ENCODE measurements at places on chromosomes 6 and 20.
A peak's percentile ranks its signal among the peaks of the same experiment; 100 is the strongest.

GRCh38 chr20:52131048-52131643 is 60.4 kb downstream of the ZFP64 start:
- DNase-seq: no peak

GRCh38 chr6:10014557-10014956 is 400.3 kb downstream of the TFAP2A start:
- no peak for DNase-seq

DNA sequence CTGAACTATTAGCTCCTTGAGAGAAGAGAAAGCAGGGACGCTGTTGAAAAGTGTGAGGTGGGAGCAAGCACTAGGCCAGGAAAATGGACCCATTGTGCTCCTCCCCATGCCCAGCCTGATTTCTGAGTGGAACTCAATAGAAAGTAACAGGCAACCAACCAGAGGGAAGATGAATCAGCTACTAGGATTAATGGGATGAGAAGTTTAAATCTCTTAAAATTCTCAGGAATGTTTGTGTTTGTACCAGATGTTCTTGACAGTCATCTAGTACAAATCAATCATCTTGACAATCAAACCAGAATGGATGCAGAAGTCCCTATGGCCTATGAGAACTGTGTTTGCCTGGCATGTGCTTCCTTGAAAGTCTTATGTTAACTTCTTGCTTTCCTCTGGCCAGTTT is 48.9 kb downstream of the HDDC2 start:
- no peak for DNase-seq

GRCh38 chr6:119076576-119077390 is 1.7 kb downstream of the FAM184A start:
- no peak for DNase-seq

DNA sequence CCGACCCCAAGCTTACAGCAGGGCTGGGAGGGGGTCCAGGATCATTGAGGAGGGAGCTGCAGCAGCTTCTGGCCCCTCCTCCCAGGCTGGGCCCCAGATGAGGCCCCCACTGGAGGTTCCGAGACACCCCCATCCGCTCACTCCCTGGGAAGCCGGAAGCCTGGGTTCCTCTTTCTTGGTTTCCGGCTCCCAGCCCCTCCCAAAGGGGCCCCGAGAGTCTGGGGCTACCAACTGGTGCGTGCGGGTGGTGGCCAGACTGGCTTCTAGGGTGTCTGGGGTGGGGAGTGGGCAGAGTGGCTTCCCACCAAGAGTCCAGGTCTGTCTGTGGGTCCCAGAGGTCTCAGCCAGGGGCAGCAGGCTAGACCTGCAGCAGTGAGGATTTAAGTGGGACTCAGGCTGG is 2.2 kb downstream of the RGS19 start:
- peak; percentile 66 for DNase-seq

GRCh38 chr6:72580281-72580940 is 41.5 kb upstream of the KCNQ5 start:
- DNase-seq: peak; percentile 67

DNA sequence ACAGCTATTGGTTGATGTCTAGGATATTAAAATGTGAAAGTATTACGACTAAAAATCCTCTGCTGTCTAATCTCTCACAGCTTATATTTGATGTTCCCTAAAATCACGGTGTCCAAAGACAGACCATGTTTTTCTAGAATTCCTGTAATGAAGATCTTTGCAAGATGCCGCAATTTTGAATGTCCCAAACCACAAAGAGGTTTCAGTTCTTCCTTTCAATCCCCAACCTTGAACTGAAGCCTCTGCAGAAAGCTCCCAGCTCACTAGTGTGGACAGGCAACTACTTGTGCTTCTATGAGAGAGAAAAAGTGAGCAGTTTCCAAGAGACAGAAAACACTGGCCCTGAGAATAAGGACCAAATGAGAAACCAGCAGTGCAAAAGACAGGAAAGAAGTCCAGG is 370.1 kb downstream of the FOXA2 start:
- no peak for DNase-seq

DNA sequence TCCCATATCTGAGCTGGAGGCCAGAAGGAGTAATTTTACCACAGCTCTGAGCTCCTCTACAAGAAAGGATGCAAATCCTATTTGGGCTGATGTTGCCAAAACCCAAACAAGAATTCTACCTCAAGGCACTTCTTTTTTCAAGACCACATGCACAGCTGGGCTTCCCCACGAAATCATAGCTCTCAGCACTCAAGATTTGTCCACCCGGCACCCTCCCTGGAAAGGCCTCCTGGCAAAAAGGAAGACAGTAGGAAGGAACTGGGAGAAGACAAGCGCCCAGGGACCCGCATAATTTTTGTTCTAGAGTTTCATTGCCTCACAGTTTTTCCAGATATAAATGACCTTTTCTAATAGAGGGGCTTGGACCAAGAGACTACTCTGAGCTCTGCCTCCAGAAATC is 90.5 kb downstream of the BANF2 start:
- DNase-seq: no peak

GRCh38 chr20:58654337-58654736 is 3.3 kb downstream of the STX16 start:
- DNase-seq: no peak

DNA sequence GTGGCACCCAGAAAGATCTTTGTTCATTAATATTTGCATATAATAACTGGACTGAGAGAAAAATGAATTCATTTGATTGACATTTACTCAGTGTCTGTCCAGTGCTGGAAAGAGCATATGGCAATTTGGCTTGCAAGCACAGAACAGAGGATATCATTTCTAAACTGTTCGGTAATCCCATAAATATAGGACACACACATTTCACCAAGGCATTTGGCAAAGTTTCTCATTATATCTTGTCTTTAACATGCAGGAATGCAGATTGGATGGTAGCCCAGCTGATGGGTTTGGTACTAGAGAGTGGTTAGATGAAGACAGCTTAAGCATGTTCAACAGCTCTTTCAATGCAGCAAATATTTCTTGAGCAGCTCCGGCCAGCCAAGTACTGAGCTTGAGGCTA is 259.2 kb downstream of the PRKN start:
- DNase-seq: no peak

- no peak for DNase-seq
These were observed 1849.3 kb upstream of the DEFB115 start for GRCh38 chr20:29408034-29408695.

DNA sequence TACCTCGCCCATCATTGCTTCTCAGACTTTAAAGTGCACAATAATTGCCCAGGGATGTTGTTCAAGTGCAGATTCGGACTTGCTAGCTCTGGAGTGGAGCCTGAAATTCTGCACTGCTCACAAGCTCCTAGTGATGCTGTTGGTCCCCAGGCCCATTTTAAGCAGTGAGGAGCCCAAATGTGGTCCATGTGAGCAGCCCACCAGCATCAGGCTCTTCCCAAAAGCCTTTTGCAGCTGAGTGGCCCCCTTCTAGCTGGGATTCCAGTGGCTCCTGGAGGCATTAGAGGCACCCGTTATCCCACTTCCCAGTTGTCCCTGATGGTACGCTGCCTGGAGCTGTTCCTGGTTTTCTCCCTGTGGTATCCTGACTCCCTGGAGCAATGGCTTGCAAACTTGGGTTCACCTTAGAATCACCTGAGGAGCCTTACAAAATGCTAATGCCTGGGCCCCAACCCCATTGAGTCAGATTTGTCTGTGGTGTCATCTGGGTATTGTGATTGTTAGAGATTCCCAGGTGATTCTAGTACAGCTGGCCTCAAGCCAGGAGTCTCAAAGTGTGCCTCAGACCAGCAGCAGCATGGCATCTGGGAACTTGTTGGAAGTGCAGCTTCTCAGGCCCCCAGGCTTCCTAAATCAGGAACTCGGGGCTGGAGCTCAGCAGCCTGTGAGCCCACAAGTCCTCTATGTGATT is 186.9 kb upstream of the SLC24A3 start:
- no peak for DNase-seq

DNA sequence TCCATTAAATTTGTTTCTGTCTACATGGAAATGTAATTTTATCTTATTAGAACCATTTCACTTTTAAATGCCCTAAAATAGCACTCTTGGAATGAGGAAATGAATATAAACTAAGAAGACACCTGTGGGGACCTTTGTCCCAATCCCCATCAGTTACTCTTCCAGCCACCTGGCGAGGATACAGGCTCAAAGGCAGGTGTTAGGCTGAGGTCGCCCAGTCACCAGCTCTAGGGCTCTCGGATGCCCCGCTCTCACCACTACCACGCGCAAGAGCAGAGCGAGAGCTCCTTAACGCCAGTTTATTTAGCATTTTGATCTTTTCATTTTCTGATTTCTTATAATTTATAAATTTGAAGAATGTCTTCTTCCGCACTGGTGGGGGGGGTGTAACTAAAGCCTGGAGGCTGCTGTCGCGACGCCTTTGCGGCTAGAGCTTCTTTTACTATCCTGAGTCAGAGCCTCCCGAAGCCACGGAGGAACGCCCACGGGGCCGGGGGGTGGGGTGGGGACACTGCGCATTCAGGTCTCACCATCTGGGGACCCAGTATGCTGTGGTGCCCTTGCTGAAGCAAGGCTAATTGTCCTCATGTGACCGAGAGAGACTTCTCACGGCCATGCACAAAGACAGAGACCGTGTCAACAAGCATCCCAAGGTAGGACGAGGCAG is 38.7 kb upstream of the AFDN start:
- DNase-seq: no peak

- no peak for DNase-seq
These were observed 363.5 kb downstream of the BCKDHB start for GRCh38 chr6:80469977-80470376.

All from CD14-positive monocyte (primary cell).